ENCODE measurements at places on chromosomes 2 and 18.
A peak's percentile ranks its signal among the peaks of the same experiment; 100 is the strongest.

DNA sequence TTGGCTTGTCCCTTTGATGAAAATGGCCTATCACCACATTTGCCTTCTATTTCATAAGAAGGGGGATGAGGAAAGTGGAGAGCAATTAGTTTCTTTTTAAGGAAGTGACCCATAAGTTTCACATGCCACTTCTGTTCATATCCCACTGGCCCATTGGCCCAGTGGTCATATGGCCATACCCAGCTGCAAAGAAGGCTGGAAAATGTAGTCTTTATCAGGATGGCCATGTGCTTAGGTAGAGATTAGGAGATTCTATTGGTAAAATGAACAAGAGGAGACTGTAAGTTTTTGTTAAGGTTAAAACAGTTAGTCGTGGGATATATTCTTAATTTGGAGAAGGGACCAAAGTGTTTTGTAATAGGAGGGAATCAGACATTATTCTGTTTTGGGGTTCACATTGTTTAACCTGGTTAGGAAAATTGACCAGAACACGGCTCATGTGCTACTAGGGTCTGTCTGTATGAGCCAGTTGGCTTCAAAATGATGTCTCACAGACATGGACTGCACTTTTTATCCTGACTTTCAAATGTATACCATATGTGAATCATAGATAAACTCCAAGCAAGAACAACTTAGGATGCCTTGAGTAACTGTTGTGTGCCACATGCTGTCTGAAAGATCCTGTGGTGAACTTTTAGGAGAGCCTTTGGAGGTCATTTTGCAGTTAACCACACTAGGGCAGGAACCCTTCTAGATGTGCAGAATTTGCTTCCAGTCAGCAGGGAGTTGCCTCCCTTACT lies 17.3 kb downstream of the PLCL1 start:
- no peak for DNase-seq

GRCh38 chr2:60532421-60532820 lies 21.0 kb downstream of the BCL11A start:
- no peak for DNase-seq

- no peak for DNase-seq
These were observed 632.7 kb upstream of the ID2 start for GRCh38 chr2:8049176-8049575.

GRCh38 chr2:64311191-64311910 lies 142.6 kb upstream of the LGALSL start:
- no peak for DNase-seq

- DNase-seq, result no peak
These were observed 196.1 kb downstream of the AGPS start for GRCh38 chr2:177588671-177589070.

GRCh38 chr2:144252694-144253093 lies 267.2 kb downstream of the ZEB2 start:
- no peak for DNase-seq

GRCh38 chr2:196592331-196592910 lies 47.1 kb upstream of the CCDC150 start:
- DNase-seq, result no peak

DNA sequence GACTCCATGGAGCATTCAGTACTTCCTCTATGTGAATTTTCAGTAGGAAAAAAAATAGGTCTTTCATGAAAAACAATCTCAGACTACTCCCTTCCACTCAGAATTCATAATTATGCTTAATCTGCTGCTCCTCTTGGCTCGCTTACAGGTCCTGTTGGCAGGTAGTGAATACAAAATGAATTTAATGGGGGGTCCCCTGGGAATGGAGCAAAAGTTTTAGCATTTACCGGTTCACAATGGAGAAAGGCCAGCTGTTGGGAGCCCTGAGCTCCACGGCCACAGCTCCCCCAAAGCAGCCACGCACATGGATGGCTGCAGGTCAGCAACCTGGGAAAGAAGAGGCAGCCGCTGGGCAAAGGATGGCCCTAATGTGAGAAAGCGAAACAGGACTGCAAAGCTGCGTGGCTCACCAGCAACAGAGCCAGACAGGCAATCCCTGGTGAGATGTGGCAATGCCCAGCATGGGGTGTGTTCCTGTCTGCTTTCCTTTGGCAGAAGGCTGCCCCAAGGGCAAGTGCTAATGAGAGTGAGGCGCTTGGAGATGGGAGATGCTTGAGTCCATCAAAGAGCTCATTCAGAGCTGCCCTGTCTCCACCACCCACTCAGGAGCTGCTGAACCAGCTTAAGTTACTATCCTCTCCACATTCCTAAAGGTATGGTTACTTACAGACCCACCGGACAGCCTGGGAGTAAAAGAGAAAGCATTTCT lies 447.4 kb downstream of the EPHA4 start:
- DNase-seq, result no peak

- DNase-seq, result peak; percentile 59
These were observed 186.6 kb downstream of the NRP2 start for GRCh38 chr2:205868773-205869333.

- DNase-seq, result no peak
These were observed 645.1 kb downstream of the CNTNAP5 start for GRCh38 chr2:124670187-124670586.

GRCh38 chr2:222864296-222864695 lies 3.5 kb downstream of the ACSL3 start:
- no peak for DNase-seq

DNA sequence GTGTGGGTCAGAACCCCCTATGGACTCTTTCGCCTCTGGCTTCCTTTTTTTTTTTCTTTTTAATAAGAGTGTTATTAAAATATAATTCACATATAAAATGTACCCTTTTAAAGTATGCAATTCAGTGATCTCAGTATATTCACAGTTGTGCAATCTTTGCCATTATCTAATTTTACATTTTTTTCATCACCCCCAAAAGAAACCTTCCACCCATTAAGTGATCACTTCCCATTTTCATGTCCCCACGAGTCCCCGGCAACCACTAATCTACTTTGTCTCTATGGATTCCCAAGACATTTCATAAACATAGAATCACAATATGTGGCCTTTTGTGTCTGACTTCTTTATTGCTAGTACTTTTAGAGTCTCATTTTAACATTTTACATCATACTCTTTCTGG lies 38.7 kb upstream of the ANXA4 start:
- no peak for DNase-seq

DNA sequence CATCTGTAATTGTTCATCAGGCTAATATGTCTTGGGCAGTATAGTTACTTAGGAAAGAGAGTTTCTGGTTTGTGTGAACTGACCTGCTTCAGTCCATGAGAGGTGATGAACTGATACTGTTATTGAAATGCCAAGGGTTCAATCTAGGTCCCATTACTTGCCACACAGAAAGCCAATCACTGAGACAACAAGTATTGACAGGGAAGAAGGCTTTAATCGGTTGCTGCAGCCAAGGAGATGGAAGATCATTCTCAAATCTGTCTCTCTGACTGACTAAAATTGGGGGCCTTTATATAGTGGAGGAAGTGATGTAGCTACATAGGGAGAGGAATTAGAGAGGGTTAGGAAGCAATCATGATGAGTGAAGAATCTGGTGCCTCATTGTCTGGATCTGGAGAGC lies 19.9 kb upstream of the FAM98A start:
- DNase-seq, result no peak

- no peak for DNase-seq
These were observed 85.6 kb upstream of the ST3GAL5 start for GRCh38 chr2:85974390-85974789.

DNA sequence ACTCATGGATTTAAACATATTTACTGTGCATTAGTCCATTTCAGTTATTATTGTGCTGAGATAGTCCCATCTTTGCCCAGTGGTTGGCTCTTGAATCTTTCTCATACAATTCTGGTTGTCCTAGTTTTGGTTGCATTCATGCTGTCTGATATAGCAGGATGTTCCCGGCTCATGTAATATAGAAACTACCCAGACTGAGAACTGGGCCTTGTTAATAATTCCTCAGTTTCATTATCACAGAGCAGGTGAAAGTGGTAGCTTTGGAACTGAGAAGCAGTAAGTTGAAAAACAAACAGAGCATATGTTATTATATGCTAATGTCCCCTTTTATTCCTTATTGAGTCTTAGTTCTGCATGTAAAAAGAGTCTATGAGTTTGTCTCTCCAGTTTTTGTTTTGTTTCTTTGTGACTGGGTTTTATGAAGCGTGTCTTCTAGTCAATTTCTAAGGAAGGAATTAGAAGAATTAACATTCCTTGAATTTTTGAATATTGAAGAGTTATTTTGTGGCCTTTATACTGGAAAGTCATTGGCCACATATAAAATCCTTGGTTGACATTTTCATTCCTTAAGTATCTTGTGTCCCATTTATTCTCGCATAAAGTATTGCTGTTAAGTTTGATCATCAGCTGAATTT lies 43.3 kb downstream of the EIF5B start:
- DNase-seq, result no peak

GRCh38 chr2:220499225-220499624 lies 871.8 kb downstream of the SLC4A3 start:
- no peak for DNase-seq

DNA sequence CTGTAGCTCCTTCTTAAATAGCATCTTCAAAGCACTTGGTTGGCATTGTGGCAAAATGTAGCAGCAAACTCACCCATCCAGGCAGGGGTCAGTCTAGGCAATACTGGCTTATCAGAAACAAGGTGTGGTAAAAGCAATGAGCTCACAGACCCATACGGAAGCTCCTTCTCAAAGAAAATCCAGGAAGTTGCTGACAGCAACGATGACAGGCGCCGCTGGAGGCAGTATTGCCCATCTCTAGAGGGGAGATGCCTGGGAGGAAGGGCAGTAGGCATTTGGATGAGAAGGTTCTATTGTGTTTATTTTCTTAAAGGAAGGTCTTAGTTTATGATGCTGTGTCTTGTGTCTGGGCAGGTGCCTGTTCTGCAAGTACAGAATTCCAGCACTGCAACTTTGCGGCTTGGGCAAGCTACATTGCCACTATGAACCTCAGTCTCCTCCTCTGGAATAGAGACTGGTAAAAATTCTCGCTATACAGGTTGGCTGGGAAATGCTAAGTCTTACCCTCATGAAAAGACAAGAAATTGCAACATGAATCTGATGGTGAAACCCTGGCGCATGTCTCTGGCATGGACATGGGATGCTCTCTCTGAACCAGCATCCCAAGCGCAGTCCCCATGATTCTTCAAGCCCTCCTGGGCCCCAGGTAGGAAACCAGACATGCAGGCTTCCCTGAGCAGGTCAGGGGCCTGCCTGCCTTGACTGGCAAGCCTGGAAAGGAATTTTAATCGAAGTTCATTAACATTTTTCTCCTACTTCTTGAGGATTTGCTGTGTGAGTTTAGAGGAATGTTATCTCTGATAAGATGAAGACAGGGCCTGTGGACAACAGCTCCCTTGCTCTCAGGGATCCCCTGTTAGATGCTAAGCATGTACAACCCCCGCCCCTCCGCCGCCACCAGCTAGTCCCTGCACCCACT lies 156.0 kb downstream of the TFCP2L1 start:
- no peak for DNase-seq

GRCh38 chr2:148819019-148819585 lies 55.9 kb upstream of the KIF5C start:
- DNase-seq, result no peak

GRCh38 chr2:68837861-68838341 lies 33.3 kb downstream of the BMP10 start:
- no peak for DNase-seq

GRCh38 chr18:13067124-13067523 lies 76.0 kb downstream of the CEP192 start:
- no peak for DNase-seq

DNA sequence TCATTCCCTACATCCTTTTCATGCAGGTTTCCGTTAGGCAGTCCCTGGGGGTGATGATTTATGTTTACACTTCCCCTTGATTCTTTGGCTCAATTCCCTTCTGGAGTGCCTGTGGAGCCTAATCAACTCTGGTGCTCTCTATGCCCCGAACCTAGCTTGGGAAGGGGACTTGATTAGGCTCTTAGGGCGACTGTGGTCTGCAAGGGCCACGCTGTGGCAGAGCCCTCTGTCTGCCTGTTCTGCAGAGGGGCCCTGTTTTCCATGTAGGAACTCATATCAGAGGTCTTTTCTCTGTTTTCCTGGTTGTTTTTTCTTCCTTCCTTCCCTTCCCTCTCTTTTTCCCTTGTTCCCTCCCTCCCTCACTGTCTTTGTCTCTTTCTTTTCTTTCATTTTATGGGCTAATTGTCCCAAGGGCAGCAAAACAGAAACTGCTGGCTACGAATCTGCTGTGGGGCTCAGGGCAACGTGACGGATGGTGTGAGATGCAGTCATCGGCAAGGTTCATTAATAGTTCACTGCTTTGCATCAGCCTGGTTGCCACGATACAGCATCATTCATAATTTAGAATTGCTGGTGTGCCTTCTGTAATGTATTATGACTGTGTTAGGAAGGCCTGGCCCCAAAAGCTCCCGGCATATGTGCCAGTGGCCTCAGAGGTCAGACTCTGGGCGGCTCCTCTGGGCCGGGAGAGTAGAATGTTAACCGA lies 134.5 kb downstream of the NAPG start:
- DNase-seq, result no peak

DNA sequence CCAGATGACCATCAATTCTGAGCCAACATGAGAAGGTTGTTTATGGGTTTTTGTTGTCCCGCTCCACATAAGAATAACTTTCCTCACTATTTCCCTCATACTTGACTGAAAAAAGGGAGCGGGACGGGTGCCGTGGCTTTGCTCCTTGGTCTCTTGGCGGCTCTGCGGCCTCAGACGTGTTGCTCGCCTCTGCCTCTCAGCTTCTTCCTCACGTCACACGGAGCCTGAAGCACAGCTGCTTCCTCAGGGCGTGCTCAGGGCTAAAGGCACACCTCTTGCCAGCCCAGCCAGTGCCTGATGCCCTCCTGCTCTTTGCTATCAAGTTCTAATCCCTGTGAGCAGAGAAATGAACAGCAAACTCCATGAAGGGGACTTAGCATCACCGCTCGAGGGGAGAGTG lies 17.9 kb upstream of the ID2 start:
- DNase-seq, result no peak

GRCh38 chr2:155748131-155748530 lies 584.4 kb downstream of the NR4A2 start:
- no peak for DNase-seq

- DNase-seq, result no peak
These were observed 56.7 kb upstream of the ZDBF2 start for GRCh38 chr2:206217743-206218142.

DNA sequence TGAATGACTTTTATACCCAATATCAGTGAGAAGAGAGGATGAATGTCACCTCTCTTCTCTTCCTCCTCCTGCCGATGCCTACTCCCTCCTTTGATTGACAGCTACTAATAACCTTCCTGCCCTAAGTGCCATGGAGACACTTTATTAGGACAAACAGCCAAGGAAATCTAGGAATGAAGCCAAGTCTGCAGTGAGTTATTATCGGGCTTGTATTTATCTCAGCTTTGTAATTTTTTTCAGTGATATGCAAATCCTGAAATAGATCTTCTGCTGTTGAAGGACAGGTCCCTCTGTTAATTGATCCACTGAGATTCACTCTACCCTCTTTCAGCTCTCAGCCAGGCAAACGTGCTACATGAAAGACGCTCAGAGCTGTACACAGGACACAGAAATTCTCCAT lies 686.7 kb downstream of the TMEM182 start:
- DNase-seq, result no peak

GRCh38 chr2:181649436-181649979 lies 7.4 kb downstream of the CERKL start:
- no peak for DNase-seq

Data from CD4-positive, alpha-beta T cell treated with Interleukin-15 for 1 hour (primary cell).